ENCODE measurements at places on chromosomes 5 and 9.

DNA sequence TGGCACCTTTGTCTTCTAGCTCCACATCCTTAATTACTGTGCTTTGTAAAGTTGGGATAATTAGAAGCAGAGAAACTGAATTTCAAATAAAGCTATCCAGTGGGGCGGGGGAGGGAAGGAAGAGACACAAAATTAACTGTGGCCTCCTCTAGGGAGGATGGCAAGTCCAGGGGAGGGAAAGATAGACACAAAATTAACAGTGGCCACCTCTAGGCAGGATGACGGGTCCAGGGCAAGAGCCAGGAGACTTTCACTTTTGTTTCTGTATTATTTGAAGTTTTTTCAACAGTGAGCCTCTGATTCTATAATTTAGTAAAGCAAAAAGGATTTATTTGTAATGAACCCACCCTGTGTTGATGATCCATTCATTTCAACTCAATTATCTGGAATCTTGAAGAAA lies 335.9 kb downstream of the MSX2 start:
- DNase-seq, result no peak

- DNase-seq, result no peak
These were observed 74.1 kb upstream of the RPS23 start for GRCh38 chr5:82352146-82352791.

- DNase-seq, result no peak
These were observed 618.8 kb upstream of the KLF4 start for GRCh38 chr9:108108280-108108851.

DNA sequence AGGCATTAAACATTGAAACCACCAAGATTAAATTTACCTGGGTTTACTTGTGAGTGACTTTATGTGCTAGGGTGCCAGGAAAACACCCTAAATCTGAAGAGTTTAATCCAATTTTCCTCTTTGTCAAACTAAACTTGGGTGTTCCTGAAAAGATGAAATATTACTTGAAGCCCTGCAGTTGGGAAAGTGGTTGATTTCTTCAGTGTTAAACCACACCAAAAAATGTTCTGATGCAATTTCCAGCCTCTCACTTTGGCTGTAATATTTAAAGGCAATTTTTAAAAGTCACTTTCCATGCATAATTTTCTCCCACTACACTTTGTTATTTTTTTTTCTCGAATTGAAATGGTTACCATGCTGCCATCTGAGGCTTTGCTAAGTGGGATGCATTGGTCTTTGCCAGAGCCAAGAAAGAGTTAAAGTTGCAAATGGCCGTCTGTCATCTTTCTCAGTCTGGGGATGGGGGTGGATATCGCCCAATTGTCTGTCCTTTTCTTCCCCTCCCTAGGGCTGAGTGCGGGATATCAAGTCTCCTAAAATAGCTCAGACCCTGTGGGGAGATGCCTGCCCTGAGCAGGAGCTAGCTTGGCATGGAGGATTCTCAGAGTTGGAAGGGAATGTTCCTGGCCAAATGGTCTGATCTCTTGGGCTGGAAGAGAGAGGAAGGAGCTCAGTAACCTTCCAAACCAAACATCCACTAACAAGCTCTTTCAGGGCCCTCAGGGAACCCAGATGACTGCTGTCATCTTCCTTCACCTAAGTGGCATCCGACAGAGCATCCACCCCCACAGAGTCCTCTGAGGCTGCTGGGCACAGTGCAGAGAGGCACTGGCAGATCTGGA lies 13.6 kb upstream of the SHB start:
- no peak for DNase-seq

GRCh38 chr5:100852051-100852450 lies 51.0 kb downstream of the ST8SIA4 start:
- no peak for DNase-seq

- no peak for DNase-seq
These were observed 84.9 kb downstream of the TRPM3 start for GRCh38 chr9:71036501-71036900.

- DNase-seq, result no peak
These were observed 67.4 kb downstream of the MACROH2A1 start for GRCh38 chr5:135331612-135332011.

- DNase-seq, result no peak
These were observed 208.7 kb upstream of the RAI14 start for GRCh38 chr5:34447424-34447823.

DNA sequence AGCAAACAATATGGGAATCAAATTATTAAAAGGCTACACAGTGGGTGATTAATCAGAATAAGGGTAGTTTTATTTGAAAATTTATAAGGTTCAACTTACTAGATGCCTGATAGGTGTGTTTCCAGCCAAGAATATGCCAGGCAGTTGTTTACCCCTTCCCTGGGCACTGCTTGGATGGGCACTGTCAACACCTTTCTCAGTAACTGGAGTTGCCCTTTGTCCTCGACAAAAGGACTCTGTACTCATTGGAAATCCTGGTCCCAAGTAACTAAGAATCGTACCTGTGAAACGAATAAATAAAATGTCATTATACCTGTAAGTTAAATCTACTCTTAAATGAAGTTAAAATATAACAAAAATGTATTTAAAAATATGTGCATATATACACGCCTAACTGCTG lies 15.0 kb downstream of the ANKRD34B start:
- DNase-seq, result no peak

GRCh38 chr5:34770486-34770885 lies 68.5 kb upstream of the TTC23L start:
- no peak for DNase-seq

DNA sequence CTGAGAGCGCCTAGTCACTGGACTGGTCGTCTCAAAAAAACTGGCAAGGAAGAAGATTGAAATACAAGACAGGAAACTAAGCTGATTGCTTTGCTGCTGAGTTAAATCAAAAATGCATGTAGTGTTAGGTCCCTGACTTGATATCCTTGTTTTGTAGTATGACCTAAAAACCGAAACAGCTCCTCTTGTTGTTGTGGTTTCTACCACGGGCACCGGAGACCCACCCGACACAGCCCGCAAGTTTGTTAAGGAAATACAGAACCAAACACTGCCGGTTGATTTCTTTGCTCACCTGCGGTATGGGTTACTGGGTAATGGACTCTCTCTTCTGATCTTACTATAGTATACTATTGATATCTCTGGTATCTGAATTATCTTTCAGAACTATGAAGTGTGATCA lies 4.3 kb downstream of the MTRR start:
- no peak for DNase-seq

DNA sequence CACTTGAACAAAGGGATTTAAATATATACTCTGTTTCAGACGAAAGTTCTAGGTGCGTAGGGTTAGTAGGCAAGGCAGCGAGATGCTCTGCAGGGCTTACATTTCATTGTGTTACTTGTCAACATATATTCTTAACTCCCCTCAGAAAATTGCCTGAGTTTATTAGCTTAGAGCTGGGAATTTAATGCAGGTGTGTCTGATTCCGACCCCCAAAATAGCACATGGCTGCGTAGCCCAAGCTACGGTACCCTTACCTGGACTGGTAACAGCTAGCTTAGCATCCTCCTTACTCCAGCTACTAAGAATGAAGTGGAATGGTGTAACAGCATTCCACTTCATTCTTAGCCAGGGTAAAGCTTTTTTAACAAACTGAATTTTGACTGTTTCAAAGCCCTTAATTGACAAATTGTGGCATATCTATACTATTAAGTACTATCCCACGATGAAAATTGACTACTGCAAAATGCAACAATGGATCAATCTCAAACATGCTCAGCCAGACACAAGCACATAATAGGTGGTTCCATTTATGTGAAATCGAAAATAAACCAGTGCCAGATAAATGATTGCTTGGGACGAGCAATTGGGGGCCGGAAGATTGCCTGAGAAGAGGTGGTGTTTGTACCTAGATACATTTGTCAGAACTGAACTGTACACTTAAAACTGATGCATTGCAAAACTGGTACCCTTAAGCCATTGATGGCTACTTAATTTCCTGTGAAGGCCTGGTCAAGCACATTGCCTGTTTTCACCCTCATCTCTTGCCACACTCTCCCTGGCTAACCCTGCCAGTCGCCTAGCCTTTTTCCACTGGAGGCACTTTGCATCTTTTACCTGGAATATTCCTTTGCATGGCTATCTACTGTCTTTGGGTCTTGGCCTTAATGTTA lies 3.0 kb upstream of the FGF18 start:
- no peak for DNase-seq

DNA sequence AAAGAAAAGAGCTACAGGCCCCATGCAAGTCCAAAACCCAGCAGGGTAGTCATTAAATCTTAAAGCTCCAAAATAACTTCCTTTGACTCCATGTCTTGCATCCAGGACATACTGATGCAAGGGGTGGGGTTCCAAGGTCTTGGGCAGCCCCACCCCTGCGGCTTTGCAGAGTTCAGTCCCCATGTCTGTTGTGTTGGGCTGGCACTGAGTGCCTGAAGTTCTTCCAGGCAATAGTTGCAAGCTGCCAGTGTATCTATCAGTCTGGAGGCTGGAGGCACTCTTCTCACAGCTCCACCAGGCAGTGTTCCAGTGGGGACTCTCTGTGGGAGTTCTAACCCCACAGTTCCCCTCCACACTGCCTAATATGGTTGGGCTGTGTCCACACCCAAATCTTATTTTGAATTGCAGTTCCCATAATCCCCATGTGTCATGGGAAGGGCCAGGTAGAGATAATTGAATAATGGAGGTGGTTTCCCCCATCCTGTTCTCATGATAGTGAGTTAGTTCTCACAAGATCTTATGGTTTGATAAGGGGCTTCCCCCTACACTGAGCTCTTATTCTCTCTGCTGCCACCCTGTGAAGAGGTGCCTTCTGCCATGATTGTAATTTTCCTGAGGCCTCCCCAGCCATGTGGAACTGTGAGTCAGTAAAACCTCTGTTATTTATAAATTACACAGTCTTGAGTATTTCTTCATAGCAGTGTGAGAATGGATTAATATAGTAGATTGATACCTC lies 237.5 kb upstream of the ADRA1B start:
- no peak for DNase-seq

DNA sequence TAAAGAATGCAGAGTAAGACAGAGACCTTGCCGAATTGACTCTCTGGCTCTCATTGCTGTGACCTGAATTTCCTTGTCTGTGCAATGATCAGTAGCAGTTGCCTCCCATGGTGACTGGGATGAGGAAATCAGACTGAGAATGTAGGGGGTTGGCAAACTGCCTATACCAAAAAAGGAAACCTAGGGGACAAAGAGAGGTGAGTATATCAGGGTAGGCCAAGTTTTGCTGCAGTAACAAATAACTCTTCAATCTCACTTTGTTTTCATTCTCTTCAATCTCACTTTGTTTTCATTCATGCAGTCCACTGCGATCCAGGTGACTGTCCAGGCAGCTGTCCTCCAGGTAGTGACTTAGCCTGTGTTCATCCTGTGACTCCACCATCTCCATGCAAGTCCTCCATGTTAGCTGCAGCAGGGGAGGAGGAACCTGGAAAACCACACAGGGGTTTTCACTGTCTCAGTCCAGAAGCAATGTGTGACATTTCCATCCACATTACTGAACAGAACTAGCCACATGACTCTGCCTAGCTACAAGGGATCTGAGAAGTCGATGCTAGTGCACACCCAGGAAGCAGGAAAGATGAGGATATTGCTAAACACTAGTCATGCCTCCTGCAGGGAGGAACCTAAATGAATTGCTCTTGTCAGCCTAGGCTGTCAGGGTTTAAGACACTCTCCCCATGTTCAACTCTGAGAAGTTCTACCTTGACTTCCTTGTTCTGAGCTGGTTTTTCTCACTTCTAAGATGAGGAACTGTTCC lies 26.0 kb downstream of the TMEM174 start:
- no peak for DNase-seq

- DNase-seq, result no peak
These were observed 78.7 kb downstream of the ACTL7B start for GRCh38 chr9:108776920-108777639.

GRCh38 chr5:51392689-51393199 lies 9.5 kb downstream of the ISL1 start:
- DNase-seq, result no peak

- DNase-seq, result no peak
These were observed 7.9 kb downstream of the GADD45G start for GRCh38 chr9:89612566-89613278.

- no peak for DNase-seq
These were observed 58.3 kb downstream of the GPR107 start for GRCh38 chr9:130111786-130112537.

- DNase-seq, result no peak
These were observed 70.9 kb downstream of the TEX10 start for GRCh38 chr9:100281676-100282387.

DNA sequence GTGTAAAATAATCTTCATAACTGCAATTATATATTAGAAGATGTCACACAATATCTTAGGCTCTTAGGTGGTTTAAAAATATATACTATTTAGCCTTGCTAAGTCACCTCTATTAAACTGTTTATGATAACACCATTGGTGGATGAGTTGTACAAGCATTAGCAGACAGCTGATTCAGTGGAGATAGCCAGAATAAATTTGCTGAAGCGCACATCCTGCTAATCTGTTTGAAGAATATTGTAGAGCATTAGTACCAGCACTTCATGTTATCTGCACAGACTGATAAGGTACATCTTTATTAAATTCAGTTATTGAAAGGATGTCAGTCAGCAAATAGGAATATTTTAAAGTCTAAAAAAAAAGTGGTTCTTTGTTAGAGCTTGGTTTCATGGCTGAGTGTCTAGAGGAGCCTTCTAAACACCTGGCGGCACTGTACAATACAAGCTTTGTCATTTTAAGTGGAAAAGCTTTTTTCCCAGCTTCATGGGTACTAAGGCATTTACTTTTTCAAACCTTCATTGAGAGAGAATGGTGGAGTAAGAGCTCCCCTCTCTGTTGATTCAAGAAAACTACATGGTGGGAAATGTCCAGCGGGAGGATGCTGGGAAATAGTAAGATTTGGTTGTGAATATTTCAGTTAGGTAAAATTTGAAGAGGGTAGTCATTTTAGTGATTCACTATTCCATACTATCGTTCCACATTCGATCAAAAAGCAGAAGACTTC lies 275.1 kb downstream of the SLF1 start:
- DNase-seq, result no peak

DNA sequence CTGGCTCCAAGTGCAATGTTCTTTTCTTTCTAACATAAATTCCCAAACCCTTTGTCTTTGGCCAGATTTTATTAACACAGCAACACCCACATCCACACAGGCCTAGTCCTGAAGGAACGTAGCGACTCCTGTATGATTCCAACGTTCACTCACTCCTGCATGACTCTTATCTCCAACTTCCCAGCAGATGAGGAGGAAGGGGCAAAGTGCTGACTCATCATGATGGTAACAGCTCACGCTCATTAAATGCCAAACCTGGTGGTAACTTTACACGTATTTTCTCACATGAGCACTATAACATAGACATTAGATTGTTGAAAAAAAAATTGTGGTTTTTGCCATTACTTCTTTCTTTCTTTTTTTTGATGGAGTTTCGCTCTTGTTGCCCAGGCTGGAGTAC lies 1349.5 kb downstream of the EFNA5 start:
- no peak for DNase-seq

DNA sequence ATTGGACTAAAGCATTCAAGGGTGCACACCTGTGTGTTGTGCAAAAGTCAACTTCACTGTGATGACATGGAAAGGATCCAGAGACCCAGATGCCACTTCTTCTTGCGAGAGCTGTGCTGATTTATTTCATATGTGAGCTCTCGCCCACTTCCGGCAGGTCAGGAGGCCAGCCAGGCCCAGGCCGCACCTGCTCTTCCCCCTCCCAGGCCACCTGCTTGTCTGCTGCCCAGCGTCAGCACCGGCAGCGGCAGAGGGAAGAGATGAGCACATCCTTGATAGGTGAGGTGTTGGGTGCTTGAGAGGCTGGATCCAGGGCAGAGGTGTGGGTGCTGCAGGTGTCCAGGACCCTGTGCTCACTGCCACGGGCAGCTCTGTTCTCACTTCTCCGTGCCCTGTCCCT lies 242.9 kb downstream of the FANCC start:
- DNase-seq, result no peak

- DNase-seq, result no peak
These were observed 9.9 kb downstream of the PLK2 start for GRCh38 chr5:58450018-58450417.

Measured in memory B cell (primary cell).